ENCODE measurements at places on chromosomes 12 and 14.
A peak's percentile ranks its signal among the peaks of the same experiment; 100 is the strongest.

- no peak for DNase-seq
These were observed 129.1 kb downstream of the PLXNC1 start for GRCh38 chr12:94277426-94278000.

DNA sequence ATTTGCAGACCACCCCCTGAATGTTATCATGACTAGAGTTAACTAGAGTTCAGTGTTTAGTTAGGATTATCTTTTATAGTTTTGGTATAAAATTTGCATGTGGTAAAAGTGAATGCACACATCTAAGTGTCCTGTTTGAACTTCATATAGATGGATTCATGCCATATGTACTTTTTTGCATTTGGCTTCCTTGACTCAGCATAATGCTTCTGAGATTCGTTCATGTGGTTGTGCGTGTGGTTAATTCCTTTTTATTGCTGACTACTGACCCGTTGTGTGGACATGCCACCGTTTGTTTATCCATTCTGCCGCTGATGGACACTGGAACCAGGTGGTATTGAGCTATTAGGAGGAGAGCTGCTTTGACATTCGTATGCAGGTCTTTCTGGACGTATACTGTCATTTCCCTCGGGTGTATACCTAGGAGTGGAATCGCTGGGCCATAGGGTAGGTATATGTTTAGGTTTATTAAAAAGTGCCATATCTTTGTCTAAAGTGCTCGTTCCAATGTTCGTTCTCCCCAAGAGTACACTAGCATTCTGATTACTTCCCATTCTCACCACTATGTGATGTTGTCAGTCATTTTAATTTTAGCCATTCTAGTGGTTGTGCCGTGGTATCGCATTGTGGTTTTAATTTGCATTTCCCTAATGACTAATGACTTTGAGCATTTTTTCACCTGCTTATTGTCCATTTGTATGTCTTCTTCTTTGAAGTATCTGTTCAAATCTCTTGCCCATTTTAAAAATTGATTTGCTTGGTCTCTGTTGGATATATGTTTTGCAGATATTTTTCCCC is 37.7 kb downstream of the RIN3 start:
- no peak for DNase-seq

DNA sequence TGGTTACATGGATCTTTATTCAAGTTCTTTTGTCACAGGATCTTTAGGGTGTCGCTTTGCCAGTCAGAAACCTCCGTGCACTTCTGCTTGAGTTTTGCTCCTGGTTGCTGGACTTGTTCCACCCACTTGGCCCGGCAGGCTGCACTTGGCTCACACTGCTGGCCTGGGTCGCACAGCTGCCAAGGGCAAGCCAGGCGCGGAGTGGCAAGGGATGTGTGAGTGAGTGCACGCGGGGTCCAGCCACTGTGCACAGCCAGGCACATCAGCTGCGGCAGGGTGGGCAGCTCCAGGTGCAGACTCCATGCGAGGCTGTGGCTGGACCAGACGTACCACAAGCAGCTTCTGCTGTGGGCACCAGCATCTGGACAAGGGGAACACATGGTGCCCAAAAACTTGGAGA is 76.6 kb downstream of the DERA start:
- no peak for DNase-seq

DNA sequence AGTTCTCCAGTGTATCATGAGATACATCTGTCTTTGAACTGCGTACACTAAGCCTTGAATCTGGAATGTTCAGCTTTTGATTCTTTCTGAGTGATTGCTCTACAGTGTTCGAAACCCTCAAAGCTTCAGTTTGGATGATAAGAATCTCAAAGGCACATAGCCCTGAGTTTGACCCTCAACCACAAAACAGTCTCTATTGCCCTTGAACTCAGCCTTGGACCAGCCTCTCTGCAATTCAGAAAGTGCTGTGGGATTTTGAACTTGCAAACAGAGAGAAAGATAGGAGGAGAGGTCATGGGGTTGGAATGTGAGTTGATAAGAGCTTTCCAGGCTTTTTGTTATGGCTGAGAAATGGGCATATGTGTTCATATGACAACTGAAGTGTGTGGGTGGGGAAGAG is 100.3 kb downstream of the MYRFL start:
- no peak for DNase-seq

DNA sequence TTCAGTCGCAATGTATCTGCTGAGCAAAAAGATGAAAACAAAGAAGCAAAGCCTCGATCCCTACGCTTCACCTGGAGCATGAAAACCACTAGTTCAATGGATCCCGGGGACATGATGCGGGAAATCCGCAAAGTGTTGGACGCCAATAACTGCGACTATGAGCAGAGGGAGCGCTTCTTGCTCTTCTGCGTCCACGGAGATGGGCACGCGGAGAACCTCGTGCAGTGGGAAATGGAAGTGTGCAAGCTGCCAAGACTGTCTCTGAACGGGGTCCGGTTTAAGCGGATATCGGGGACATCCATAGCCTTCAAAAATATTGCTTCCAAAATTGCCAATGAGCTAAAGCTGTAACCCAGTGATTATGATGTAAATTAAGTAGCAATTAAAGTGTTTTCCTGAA is 19.8 kb downstream of the CKB start:
- no peak for DNase-seq

- DNase-seq = no peak
These were observed 6.3 kb upstream of the CFAP54 start for GRCh38 chr12:96483116-96483515.

DNA sequence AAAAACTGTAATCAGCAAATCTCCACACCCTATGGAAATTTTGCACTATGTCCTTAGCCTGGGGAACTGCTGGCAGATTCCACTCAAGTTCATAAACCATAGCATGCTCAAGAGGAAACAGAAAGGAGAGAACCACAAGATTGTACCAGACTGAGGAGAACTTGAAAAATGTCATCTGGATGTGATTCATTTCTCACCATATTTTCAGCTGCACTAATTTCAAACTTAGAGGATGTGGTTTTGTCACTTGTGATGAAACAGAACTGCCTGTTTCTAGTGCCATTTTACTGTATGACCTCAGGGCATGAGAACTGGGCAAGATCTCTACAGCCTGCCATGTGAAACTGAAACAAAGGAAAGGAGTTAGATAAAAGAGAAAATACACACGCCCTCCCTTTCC is 1493.1 kb upstream of the FLRT2 start:
- DNase-seq = no peak

GRCh38 chr12:108562348-108563135 is at the start of gene ISCU:
TSS of gene ISCU (plus strand) at chr12:108562596. CDS start at chr12:108562623, 27 bp downstream.
- peak; percentile 99 for DNase-seq

GRCh38 chr14:65170318-65170717 is 68.0 kb upstream of the MAX start:
- DNase-seq = no peak

- DNase-seq = no peak
These were observed 10.9 kb downstream of the ATP5MC2 start for GRCh38 chr12:53664936-53665335.

GRCh38 chr12:20409607-20410377 is 41.5 kb downstream of the PDE3A start:
- DNase-seq = no peak

DNA sequence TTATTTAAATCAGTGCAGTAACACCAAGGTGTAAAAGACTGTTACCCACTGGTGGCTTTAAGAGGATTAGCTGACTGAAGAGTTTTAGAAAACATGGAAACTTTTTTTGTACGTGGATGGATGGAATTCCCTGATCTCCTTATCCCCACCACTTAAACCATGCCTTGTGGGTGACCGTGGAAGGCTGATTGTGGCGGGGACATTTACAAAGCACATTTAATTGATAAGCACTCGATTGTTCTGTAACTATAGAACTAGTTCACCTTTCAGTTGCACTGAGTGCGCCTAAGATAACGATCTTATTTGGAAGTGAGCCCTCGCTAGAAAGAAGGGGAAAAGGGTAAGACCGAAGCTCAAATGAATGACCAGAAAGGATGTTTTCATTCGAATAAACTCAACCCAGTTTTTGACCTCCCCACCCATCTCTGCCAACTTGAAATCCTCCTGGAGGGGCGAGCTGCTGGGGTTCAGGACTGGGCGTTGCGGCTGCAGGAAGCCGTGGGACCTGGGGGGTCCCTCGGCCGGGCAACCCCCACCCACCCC is 688 bp upstream of the RASSF3 start:
- no peak for DNase-seq

GRCh38 chr14:104545942-104546501 is 33.5 kb upstream of the C14orf180 start:
- no peak for DNase-seq

DNA sequence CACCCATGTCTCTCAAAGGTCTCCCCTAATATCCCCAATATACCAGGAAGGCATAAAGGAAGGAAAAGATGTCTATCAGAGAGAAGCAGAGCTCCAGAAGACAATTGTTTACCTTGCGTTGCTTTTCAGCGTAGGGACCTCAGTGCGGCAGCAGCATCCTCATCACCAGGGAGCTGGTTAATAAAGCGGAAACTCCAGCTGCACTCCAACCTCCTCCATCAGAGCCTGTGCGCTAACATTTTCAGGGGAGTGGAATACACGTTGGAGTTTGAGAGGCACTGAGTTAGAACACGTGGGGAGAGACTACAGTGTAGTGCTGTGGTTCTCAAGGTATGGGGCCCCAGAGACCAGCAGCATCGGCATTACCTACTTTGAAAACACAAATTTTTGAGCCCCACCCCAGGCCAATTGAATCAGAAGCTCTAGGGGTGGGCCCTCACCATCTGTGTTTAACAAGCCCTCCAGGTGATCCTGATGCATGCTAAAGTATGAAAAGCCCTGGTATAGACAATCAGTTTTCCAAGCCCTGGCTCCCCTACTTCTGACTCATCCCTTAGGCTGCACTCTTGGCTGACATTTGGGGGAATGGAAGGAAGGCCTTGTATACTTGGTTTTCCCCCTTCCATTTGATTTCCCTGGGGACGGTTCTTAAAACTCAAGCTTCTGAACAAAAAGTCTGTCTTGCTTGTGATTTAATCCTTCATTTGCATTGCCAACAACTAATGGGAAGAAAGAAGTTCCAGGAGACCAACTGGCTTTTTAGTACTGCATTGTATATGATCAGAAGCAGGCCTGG is 419.0 kb upstream of the CCDC196 start:
- DNase-seq = no peak

GRCh38 chr12:84789184-84789583 is 123.4 kb downstream of the SLC6A15 start:
- no peak for DNase-seq

- no peak for DNase-seq
These were observed 878.7 kb downstream of the DIO2 start for GRCh38 chr14:79332504-79333197.

DNA sequence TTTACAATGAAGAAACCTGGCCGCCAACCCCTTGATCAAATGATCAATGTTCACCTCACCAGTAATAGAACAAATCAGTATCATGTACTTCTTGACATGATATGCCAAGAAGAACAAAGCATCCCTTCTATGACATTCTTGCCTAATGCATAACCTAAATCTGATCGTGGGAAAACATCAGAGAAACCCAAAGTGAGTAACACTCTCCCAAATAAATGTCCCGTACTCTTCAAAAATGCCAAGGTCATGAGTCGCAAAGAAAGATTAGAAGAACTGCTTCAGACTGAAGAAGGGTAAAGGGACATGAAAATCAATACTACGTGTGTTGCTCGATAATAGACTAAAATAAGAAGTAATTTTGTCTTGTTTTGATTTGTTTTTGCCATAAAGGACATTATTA is 11.4 kb upstream of the SLC25A3 start:
- no peak for DNase-seq

DNA sequence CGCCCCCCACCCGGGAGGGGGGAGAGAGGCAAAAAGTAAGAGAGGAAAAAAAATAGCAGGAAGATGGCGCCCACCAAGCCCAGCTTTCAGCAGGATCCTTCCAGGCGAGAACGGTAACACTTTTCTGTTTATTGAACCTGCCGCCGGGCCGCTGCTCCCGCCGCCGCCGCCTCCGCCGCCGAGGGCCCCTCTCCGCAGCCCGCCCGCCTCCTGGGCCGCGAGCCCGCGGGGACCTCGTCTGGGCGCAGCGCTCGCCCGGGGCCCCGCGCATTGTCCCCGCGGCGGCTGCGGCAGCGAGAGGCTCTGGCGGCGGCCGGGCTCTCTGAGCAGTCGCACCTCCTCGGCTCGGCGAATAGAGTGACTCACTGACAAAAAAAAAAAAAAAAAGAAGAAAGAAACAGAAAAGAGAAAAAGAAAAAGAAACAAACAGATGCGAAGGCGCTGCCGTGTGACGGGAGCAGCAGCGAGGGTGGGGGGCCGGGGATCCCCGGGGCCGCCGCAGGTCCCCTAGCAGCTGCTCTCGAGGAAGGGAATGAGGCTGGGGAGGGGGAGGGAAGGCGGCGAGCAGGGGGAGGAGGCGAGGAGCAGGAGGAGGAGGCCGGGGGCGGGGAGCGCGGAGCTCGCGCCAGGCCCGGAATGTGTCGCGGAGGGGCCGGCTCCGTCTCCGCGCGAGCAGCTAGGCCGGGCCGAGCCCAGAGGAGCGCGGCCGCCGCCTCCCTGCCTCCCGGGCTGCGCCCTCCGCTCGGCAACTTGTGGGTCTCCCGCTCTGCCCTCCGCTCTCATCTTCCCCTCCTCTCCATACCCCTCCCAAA is 781 bp downstream of the NPAS3 start:
- DNase-seq = peak; percentile 80

- no peak for DNase-seq
These were observed 42.5 kb downstream of the CYP46A1 start for GRCh38 chr14:99726538-99727095.

- DNase-seq = no peak
These were observed 166.1 kb upstream of the SYT10 start for GRCh38 chr12:33605757-33606156.

DNA sequence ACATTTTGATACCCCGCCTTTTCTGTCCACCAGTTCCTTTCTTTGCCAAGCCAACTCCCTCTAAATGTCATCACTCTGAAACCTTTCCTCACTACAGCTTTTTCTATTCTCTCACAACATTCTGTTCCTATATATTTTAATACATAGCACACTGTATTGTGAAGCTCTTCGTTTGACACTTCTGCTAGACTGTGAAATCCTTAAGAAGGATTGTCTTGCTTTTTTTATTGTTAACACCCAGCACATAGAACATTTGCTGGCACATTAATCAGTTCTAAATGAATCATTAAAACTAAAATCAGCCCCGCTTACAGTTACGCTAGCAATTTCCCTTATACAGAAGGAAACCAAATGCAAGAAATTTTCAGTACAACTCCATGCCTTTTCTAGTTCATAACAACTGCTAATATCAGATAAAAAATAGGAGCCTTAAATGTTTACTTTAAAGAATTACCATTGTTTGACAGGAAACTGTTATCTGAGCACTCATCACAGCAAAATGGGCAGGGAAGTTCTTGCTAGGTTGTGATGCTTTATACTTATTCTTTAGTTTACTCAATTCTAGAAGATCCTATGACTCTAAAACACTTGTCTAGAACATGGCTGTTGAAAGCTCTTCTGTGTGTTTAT is 93.5 kb downstream of the PPP1R12A start:
- DNase-seq = no peak

- DNase-seq = no peak
These were observed 767.7 kb downstream of the DIO2 start for GRCh38 chr14:79443602-79444001.

- peak; percentile 11 for DNase-seq
These were observed 1.0 kb downstream of the ATXN7L3B start for GRCh38 chr12:74538491-74539258.

- DNase-seq = no peak
These were observed 99.8 kb downstream of the PPP2R5E start for GRCh38 chr14:63443361-63443760.

- DNase-seq = no peak
These were observed 260.9 kb downstream of the ITPR2 start for GRCh38 chr12:26572137-26572536.

- DNase-seq = no peak
These were observed 17.9 kb downstream of the TIMELESS start for GRCh38 chr12:56431288-56431687.

Data from nephron progenitor cell (in vitro differentiated cells).